ENCODE measurements at places on chromosomes 7 and 10.

- no peak for DNase-seq
Observed at GRCh38 chr10:56622335-56622973, 261.4 kb upstream of the ZWINT start.

GRCh38 chr10:101012525-101013364, 13.1 kb downstream of the LZTS2 start:
- peak; percentile 31 for DNase-seq

GRCh38 chr10:68489919-68490318, 18.1 kb upstream of the DNA2 start:
- no peak for DNase-seq

DNA sequence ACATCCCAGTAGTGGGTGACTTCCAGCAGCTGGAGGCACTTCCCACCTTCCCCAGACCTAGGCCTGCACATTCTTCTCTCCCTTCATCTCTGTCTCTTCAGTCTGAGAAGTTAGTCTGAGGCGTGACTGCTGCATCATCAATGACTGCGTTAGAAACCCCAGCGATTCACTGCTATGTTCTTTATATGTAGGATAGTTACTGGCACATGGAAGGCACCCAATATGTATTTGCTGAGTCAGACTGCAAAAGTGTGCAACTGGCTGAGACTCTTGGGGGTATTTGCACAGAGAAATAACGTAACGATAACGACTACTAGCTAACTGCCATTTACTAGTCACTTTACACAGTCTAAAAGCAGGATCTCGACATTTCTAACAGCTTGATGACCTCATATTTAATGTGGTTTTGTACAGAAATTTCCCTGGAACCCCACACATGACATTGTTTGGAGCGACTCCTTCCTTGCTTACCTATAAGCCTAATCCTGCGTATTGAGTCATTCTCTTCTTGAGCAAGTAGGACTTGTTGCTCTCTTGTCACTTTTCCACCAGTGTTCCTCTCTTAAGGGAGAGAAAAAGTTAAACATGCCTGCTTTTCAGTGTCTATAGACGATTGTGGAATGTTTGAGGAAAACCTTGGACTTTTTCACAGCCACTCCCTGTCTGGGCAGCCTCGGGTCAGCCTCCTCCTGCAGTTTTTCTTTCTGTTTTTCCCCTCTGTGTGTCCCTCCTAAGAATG, 45.5 kb downstream of the THNSL1 start:
- DNase-seq: no peak

DNA sequence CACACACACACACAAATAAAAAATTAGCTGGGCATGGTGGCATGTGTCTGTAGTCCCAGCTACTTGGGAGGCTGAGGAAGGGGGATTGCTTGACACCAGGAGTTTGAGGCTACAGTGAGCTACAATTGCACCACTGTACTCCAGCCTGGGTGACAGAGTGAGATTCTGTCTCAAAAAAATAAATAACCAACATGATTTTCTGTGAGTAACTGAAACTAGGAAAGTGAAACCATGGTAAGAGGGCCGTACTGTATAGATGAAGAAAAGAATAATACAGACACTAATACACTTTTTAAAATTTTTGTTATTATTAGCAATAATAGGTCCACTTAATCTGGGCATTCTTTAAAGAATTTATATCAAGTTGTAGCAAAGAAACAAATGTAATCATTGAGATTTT, 170.9 kb downstream of the HGF start:
- DNase-seq: no peak

DNA sequence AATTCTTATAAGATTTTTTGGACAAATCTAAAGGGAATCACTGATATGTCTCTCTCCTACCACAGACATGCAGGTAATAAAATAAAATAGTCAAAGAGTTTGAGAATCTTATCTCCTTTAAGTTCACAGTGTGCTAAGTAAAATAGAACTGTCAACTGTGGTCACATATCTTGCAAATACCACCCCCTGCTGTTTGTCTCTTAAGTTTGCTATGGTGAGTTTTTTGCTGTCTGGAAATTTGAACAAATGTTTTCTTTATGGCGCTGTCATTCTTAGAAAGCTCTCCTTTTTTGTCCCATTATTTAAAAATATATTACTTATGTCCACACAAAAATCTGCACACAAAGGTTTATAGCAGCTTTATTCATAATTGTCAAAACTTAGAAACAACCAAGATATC, 19.6 kb downstream of the GIMAP5 start:
- no peak for DNase-seq

DNA sequence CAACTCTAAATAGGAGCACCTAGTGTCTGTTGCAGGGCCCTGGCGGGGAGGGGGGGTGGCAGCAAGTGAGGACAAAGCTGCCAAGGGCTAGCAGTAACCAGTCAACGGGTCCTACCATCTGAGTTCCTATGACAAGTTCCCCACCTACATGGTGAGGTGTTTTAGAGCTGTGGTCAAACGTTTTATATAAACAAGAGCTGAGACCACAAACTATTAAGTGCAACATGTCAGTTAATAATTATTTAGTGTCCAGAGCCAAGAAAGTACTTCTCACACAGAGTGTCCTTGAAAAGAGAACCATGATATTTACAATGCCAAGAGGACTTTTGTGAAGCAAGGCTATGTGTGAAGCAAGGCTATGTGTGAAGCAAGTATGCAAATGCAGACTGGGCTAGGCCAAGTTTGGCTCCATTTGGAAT, 434.7 kb downstream of the TNS3 start:
- DNase-seq: no peak

- DNase-seq: no peak
Observed at GRCh38 chr10:76905251-76905650, 732.4 kb downstream of the KCNMA1 start.

GRCh38 chr10:113893570-113893969, 39.1 kb downstream of the NHLRC2 start:
- DNase-seq: no peak

DNA sequence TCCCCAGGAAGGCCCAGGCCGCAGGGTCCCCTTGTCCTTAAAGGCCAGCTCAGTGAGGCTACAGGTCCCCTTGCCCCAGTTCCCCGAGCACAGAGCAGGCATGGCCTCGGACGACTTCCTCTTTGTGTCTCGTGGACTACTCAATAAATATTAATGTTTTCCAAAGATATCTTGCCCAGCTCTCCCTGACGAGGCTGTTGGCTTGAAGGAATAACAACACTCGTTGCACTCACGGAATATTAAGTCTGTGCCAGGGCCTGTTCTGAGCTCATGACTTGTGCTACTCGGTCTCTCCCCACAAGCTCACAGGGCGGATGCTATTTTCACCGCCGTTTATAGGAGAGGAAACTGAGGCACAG, 68.2 kb downstream of the CUX1 start:
- no peak for DNase-seq

GRCh38 chr10:70544431-70545340, 57.9 kb downstream of the PRF1 start:
- no peak for DNase-seq

DNA sequence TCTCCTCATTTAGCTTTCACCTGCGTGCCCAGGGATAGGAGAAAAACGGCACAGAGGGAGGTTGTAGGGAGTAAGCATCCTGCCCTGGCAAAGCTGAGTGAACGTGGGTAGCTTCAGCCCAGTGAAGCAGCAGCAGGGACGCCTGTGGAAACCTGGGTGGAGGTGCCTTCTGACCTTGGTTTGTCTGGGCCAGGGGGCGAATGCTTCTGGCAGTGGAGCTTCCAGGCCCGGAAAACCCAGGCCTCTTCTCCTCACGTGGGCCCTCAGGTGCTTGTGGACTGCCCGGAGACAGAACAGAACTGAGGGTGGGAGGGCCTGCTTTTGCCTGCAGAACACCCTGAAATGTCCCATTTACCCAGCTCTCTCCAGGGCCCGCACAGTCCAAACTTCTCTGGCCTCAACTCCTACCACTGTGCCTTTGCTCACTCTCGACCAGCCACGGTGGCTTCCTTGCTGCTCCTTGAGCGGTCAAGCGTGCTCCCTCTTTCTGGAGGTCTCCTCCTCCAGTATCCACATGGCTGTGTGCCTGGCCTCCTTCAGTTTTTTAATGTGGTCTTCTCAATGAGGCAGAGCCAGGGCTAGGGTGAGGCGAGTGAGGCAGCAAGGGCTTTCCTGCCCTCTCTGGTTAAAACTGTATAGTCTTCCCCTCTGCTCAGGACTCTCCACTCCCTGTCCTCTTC, 62.4 kb downstream of the TMEM209 start:
- no peak for DNase-seq

- DNase-seq: no peak
Observed at GRCh38 chr7:100957832-100958421, 8.6 kb downstream of the MUC3A start.

GRCh38 chr7:116316838-116317628, 106.7 kb downstream of the TES start:
- DNase-seq: no peak

DNA sequence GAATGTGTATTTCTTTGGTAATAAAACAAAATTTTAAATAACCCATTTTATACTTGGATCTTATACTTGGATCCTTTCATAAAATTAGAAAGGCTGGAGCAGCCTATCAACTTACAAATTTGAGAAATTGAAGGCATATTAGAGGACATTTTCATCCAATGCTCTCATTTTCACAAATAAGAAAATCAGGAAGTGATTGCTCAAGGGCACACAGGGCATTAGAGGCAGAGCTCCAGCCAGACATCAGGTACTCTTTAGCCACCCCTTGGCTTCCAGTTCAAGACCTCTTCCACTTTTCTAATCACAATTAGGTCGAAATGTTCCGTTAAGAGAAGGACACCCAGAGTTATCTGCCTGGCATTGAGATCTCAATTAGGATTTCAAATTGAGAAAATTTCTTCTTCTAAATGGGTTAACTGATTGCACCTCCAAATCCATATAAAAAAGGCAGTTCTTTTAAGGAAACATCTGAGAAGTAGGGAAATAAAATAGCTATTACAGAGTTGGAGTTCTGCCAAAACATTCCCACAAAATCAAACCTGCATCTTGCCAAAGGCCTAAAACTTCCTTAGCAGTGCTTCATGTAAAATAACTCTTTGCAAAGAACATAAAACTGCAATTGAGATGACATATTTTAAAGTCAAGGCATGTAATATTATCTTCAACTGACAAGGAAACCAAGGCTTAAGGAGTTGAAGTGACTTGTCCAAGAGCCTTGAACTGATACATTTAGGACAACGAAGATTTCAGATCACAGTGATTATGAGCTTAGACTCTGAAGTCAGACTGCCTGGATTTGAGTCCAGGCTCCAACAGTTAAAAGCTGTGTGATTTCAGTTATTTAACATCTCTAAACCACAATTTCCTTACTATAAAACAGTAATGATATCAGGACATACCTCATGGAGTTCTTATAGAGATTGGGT, 2.4 kb downstream of the ACTA2 start:
- no peak for DNase-seq

DNA sequence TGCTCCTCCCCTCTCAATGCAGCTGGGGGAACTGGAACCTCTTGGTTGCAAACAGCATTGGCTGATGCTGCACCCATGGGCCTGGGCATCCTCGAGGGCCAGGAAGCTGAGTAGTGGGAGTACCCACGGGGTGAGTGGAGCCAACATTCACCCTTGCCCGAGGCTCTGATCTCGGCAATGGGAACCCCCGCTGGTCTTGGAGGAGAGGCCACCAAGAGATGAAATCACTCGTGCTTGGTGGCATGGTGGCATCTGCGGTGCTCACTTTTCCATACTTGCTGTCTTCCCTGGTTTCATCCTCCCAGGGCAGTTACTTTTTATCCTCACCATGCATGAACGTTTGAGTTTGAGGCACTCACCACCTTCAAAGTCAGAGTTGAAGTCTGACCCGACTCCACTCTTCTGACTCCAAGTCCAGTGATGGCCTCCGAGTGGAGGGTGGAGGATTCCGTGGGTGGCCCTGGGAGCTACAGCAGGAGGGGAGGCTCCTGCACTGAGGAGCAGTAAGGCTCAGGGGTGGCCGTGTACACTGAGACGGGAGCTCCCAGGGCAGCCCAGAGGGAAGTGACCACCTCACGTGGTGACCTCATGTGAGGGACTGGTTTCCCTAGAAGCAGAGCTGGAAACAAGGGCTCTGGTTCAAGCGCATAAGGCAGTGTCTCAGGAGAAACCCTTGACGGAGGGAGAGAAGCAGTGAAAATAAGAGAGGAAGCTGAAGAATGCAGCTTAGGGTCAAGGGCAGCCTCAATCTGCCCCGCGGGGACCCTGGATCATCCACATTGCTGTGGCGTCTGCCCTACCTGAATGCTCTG, 349.1 kb downstream of the TCERG1L start:
- no peak for DNase-seq

DNA sequence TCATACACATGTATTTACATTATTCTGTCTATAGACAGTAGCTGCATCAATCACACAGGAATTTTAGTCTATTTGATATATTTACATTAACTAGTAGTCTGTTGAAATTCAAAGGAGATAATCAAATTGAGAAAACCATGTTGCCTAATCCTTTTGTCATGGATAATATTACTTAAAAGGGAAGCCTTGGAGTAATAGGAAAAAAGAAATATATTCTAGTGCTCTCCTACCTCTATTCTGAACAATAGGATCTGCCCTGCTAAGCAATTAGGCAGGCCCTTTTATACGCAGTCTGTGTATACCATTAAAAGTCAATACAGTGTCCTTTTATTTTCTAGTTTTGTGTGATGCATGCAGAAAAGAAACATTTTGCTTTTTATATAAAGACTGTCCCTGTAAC, 24.5 kb downstream of the UMAD1 start:
- no peak for DNase-seq

DNA sequence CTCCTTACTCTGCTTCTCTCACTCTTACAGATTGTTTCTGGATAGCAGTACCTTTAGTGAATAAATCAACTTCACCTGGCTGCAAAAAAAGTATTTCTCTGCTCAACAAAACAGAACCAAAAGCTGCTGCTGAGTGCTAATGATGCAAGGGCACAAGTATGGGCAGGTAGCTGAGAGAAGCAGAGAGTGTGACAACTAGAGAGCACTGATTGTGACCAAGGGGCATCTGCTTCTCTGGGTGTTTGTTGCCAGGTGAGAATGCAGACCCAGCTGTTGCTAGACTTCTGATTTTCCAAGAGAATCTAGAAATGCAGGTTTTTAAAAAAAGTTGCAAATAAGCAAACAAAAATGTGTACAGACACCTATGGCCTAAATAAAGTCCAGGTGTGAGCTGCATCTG, 25.3 kb upstream of the PPIF start:
- no peak for DNase-seq

DNA sequence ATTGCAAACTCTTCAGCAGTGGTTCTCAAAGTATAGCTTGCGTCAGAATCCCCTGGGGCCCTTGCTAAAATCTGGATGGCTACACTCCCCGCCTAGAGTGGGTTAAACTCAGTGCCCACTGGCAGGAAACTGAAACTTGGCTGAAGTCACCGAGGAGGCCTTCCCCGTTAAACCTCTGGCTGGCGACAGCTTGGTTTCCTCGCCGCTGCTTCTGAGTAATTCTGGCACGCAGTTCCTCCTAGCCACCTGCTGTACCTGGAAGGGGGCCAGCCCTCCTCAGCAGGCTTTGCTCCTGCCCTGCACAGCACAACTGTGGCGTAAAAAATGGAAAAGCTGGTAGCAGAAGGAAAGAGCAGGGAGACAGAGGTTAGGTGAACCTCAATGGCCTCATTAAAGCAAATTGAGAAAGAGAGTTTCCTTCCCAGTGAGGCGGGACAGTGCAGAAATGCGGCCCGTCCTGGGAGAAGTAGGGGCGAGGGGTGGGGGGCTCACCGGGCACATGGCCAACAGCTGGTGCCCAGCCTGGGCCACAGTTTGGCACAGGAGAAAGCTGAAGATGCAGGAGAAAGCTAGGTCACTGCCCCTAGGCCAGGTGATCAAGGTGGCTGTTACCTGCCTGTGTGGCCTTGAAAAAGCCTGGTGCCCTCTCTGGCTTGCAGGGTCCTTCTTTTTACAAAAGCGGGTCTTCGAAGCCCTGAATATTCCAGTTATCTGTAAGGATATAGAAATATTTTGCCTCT, 46.6 kb downstream of the ALOX5 start:
- DNase-seq: peak; percentile 86

GRCh38 chr7:135731-136645, 56.4 kb upstream of the FAM20C start:
- DNase-seq: no peak
